ENCODE measurements at places on chromosomes 7 and 10.

- DNase-seq: no peak
These were observed 45.7 kb downstream of the PRPF18 start for GRCh38 chr10:13632440-13632839.

GRCh38 chr10:50653758-50654157, 30.0 kb upstream of the SGMS1 start:
- no peak for DNase-seq

GRCh38 chr10:44033008-44033407, 351.9 kb downstream of the CXCL12 start:
- DNase-seq: no peak

DNA sequence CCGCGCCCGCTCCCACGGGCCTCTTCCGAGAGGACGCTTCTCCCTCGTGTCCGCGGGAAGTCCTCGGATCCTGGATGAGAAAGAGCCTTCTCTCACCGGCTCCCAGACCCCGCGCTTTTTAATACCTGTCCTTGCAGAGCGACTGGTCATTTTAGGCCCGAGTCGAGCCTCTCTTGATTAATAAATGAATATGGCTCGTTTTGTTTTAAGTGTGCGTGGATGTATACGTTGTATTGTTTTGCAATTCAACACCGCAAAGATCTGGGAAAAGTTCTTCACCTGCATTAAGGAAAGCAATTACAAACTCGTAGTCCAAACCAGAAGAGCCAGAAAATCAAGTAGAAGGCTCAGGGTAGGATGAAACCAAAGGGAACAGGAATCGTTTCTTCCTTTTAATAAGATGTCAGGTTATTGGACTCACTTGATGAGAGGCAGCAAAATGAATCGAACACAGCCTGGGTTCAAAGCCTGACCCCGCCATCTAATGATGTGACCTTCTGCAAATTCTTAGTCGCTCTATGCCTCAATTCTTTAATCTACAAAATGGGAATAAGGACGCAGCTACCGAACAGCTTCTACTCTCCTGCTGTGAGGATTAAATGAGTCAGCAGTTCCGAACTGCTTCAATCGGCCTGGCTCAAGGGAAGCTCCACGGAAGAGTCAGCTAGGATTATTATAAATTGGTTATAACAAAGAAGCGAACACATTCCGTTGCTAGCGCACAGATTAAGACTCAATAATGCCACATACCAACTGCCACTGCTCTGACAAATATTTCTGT, 277.8 kb upstream of the NEBL start:
- no peak for DNase-seq

DNA sequence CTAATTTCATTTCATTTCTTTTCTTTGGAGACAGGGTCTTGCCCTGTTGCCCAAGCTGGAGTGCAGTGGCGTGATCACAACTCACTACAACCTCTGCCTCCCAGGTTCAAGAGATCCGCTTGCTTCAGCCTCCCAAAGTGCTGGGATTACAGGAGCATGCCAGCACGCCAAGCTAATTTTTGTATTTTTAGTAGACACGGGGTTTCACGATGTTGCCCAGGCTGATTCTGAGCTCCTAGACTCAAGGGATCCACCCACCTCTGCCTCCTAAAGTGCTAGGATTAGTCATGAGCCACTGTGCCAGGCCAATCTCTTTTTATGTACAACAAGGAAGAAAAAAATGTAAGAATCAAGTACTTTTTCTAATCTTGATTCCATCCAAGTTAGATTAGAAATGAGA, 10.7 kb upstream of the KMT2E start:
- DNase-seq: no peak

- DNase-seq: no peak
These were observed 51.3 kb downstream of the MDFIC start for GRCh38 chr7:114973147-114973546.

DNA sequence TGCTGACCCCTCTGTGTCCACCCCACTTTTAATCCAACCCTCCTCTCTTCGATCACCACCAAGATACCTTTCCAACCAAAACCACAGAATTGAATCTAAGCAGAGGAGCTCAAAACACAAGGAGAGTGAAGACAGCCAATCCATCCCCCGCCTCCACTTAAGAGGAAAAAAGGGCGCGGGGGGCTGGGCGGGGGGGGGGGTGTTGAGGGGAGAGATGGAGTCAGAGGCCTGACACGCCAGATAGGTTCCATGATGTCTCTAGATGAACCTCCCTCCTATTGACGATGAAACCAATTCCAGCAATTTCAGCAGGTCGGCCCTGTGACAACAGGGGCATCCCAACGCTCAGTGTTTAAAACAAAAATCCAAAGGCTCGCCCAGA, 1.3 kb downstream of the SORBS1 start:
- no peak for DNase-seq

DNA sequence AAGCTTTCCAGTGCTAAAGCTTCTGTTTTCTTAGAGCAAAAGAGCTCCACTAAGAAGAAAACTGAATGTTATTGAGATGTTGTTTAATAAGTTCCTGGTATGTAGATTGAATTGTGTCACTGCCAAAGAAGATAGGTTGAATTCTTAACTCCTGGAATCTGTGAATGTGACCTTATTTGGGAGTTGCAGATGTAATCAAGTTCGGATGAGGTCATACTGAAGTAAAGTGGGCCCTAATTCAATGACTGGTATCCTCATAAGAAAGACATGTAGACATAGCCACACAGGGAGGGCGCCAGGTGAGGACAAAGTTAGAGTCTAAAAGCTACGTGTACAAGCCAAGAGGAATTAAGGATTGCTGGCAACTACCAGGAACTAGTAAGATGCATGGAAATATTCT, 732.1 kb upstream of the C7orf33 start:
- DNase-seq: no peak

GRCh38 chr10:119308089-119308488, 100.7 kb downstream of the GRK5 start:
- no peak for DNase-seq

GRCh38 chr7:50190776-50191175, 97.7 kb upstream of the ZPBP start:
- DNase-seq: no peak

GRCh38 chr7:76372984-76373833, 14.4 kb upstream of the YWHAG start:
- no peak for DNase-seq

GRCh38 chr7:128357217-128357613, 4.3 kb downstream of the PRRT4 start:
- DNase-seq: no peak

DNA sequence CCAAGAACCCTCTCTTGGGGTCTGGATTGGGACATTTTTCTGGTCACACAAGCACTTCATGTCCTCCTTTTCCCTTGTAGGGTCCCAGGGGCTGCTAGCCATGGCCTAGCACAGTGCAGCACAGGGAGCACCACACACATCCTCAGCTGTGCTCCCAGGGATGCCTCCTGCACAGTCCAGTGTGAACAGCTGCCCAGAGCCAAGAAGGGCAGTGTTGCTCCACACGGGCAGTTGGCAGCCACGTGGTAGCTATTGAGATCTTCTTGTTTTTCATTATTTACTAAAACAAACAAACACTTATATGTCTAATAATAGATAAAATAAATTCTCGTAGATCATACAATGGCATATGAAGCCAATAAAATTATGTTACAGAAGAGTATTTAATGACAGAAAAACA, 13.9 kb upstream of the LANCL2 start:
- no peak for DNase-seq

- DNase-seq: no peak
These were observed 6.4 kb upstream of the PRTFDC1 start for GRCh38 chr10:24958721-24959381.

DNA sequence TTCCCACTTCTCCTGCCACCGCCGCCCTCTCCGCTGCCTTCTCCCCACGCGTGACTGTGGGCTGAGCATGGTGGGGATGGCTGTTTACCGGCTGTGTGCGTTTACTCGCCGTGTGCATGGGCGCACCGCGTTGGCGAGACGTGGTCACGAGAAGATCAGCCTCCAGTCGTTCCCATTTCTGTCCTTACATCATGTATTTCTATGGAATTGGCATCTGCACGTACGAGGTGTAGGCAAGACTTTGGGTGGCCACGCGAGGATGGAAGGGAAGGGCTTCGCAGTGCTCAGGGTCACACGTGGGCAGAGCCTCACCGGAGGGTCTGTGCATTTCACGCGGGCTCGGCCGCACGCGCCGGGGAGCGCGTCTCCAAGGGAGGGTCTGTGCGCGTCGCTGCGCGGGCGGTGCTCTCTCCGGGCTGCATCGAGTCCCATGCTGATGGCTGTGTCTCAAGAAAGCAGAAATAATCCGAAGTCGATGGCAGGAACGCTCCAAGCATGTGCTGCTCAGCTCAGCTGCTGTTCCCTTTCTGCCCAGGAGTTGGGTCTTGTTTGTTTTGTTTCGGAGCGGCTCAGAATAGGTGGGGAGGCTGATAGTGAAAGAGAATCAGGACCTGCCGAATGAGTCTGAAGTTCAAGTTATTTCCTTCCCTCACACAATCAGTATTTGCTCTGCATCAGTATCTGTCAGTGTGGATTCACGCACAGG, 973 bp downstream of the CAMK1D start:
- peak; percentile 70 for DNase-seq

DNA sequence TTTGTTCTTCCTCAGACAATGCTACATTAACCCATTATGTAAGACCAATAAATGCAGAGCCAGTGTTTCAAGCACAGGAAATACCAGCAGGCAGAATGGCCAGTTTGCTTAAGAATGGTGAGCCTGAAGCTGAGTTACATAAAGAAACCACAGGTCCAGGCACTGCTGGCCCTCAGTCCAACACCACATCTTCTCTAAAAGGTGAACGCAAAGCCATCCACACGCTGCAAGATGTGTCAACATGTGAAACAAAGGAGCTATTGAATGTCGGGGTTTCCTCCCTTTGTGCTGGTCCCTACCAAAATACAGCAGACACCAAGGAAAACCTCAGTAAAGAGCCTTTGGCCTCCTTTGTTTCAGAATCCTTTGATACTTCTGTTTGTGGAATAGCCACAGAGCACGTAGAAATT, 63.8 kb downstream of the TASOR2 start:
- no peak for DNase-seq

DNA sequence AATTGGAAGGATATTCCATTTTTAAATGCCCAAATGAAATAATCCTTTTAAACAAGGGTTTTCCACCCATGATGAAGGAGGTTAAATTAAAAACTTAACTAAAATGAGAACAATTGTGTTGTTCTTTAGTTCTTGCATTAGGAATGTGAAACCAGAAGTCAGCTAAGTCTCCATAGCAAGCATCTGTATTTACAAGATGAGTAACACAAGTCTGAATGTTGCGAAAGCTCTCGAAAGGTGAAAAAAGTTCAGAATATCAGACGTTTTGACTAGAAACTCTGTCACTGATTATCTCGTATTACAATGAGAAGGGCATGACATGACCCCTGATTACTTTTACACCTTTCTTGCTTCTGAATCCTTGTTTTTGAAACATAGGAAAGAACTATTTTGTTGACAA, 149.6 kb downstream of the BICC1 start:
- DNase-seq: no peak

- no peak for DNase-seq
These were observed 49.2 kb downstream of the CUL2 start for GRCh38 chr10:35040760-35041501.

- DNase-seq: no peak
These were observed 5.2 kb downstream of the OPTN start for GRCh38 chr10:13105184-13105583.

DNA sequence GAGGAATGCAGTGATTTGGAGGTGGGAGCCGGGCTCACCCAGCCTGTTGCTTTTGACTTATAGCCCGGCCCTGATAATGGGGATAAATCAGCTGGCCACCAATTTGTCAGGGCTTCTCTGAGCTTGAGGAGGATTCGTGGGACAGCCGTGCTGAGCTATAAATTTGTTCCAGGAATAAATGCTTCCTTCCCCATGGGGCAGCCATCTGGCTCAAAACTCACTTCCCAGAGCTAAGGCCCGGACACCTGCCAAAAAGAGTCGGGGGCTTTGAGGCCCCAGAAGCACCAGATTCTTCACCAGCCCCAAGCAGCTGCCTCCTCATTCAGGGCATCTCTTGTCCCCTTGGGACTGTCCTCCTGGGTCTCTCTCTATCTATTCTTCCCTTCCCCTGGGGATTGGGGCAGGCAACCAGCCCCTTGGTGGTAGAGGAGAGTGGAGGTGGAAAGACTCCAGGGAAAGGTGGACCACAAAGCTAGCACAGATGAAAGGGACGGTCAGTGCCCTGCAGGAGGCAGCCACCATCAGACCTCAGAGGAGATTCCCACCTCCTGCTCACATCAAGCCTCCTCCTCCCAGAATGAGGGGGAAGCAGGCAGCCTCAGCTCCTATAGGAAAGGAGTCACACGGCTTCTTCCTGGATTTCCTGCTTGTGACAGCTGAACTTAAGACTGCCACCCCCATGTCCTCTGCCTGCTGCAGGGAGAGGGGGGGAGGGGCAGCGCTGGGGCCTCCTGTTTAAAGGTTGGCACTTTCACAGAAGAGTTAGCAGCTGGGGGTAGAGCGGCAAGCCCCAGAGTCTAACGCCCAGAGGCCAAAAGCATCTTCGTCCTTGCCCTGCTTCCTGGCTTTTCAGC, 44.2 kb upstream of the LRRC4 start:
- no peak for DNase-seq

- no peak for DNase-seq
These were observed 33.6 kb upstream of the FAM13C start for GRCh38 chr10:59395984-59396383.

GRCh38 chr10:119247550-119247894, 40.2 kb downstream of the GRK5 start:
- no peak for DNase-seq

- DNase-seq: peak; percentile 91
These were observed 24.2 kb downstream of the PWWP2B start for GRCh38 chr10:132420981-132421846.

DNA sequence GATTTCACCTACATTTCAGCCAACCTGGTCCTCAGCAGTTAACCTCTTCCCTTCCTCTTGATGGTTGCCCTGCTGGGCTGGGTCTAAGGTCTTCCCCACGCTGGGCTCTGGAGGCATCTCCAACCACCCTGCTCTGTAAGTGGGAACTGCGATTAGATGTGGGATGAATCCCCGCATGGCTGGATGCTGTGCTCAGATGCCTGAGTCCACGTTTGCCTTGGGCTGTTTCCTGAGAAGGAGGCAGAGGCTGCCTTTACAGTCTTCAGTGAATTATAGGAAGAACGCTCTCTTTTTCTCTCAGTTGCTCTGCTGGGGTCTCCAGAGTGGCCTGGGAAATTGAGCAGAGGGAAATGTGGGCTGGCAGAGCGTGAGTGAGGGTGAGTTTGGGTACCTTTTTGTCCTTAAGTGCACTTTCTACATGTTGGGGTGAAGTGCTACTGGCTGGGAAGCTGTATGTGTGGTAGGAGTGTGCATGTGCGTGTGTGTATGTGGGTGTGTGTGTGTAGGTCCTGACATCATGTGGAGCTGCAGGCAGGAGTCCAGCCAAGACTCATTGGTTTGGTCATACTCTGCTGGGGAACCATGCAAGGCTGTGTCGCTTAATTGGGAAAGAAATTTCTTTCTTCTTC, 1.5 kb downstream of the GIMAP8 start:
- DNase-seq: no peak

Data from colonic mucosa (tissue), 4 donors.